Fibroblast of the aortic adventitia (primary cell): ENCODE measurements at places on chromosomes 7 and 10. TPM values are rescaled to one million over a fixed set of nuclear protein-coding genes. Genes with fewer than 3 reads are reported as not detected.

DNA sequence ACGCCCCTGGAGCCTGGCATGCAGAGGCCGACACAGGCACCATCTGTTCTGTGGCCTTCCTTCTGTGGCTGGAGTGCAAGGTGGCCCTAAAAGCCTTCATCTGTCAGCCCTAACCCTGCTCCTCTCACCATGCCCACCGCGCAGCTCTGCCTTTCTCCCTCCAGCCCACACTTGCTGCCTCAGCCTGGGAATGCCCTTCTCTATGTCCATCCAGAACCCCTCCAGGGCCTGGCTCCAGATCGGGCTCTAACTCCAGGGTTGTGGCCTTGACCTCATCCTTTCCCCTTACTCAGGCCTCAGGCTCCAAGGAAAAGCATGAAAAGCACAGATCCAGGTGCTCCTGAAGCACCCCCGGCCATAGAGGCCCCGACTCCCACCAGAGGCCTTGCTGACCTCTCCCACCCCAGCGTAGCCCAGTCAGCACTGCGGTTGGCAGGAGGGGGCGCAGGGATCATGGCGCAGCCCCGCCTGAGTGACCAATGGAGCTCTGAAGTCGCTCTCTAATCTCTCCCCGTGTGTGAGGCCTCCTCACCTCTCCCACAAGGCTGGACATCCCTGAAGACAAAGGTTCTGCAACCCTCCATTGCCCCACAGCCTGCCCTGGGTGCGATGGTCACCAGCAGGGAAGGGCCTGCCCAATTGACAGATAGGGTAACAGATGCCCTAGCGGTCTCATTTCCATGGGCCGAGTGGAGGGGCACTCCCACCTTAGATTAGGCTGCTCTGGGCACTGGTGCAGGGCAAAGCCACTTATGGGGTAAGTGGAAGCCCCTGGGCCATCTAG is 9.2 kb downstream of the ZCCHC24 start:
- DNase-seq = no peak

GRCh38 chr7:64656489-64656888 is 9.4 kb upstream of the ZNF107 start:
- no peak for DNase-seq

GRCh38 chr7:125119559-125120115 is 190.0 kb upstream of the POT1 start:
- no peak for DNase-seq

GRCh38 chr7:115869801-115870200 is 160.8 kb downstream of the TFEC start:
- DNase-seq = peak; percentile 9

DNA sequence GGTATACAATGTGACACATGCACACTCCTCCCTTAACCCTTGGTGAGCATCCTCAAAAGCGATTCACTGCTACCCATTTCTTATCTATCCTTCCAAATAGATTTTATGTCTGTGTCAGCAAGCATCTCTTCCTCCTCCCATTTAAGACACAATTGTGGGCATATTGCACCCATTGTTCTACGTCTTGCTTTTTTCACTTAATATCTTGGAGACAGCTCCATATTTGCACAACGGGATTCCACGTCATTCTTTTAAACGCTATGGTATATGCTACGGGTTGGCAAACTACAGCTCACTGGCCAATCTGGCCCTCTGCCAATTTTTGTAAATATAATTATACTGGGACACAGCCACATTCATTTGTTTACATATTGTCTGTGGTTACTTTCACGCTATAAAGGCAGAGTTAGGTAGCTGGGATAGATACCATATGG is 88.6 kb downstream of the RNF216 start:
- DNase-seq = peak; percentile 60

SPAM1 gene
- total RNA-seq = not detected in 2 replicates

PRSS1 gene
- not detected in 2 replicates for total RNA-seq

TBXAS1 gene
- total RNA-seq = 2.4 and 2.6 TPM in 2 replicates

SRI gene
- 21.7 and 135 TPM in 2 replicates for total RNA-seq

RASA4 gene
- total RNA-seq = 11.1 and 15.1 TPM in 2 replicates

ARHGEF5 gene
- 1.6 and 3.2 TPM in 2 replicates for total RNA-seq

NUTM2A gene
- 0.33 TPM in 1 of 2 replicates, not detected in the other for total RNA-seq

OR6B1 gene
- total RNA-seq = not detected in 2 replicates

TDRD1 gene
- total RNA-seq = 0.25 and 0.45 TPM in 2 replicates

COX19 gene
- 12.5 and 15.0 TPM in 2 replicates for total RNA-seq
